ENCODE measurements at places on chromosomes 2 and 18.

DNA sequence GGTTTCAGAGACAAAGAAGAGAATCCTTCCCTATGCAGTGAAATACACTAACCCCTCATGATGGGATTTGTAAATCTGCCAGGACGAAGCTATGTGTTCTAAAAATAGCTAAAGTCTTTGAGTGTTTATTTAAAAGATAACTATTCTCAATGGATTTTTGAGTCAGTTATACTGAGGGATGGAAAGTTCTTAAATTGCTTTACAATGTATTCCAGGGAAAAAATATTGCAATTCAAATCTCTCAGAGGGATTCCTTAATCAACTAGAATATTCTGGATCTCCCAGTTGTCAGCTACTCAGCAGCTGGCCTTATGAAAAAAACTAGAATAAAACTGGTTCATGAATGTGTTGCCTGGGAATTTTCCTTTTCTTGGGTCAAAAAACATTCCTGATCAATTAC is 312.4 kb downstream of the PLCL1 start:
- no peak for DNase-seq

DNA sequence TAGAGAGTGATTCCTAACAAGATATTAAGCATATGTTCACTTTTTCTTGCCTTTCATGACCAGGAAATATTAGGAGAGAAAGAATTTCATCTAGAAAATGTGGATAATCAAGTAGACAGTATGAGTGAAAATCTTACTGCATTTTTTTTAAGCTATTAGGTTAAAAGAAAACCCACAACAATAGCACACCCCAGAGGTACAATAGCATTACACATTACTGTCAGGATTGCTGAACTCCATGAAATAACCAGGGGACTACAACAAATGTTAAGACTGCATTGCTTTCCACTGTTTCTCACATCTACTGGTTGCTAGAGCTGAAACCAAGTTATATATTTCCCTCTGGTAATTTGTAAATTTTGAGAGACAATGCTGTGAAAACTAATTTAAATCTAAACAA is 33.7 kb downstream of the KLF7 start:
- DNase-seq = no peak

GRCh38 chr2:97714950-97715652 is 1.7 kb downstream of the ZAP70 start:
- no peak for DNase-seq

DNA sequence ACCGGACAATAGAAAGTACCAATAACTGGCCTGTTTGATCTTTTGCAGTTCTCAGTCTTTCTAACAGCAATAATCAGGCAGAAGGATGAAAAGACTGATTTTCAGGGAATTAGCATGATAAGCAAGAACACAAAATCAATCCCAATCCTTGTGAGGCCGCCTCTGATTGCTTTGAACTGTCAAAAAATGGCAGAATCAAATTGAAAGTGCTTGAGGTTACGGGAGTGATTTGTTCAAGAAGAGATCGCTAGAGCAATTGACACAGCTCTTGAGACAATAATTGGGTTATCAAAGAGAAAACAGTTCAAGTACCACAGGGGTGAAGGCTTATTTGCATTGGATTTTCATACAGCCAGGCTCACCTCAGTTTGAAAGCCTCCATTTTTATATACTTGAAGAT is 663.4 kb downstream of the ARHGAP15 start:
- DNase-seq = no peak

DNA sequence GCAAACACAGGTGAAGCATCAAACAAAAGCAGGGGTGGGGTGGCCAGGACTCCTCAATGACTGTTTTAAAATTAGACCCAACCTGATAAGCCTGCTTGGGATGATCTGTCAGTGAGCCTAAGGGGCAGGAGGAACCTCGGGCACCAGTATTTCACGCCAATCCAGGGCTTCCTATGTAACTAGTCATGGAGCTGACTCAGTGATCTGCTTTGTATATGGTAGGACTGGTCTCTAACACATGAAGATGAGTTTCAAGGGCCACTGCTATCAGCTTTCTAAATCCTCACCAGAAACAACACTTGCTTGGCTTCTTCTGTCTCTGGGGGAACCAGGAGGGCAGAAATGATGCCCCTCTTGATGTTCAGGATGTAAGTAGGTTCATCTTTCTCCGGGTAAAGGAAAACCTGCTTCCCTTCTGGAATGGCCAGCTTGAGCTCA is 6.2 kb downstream of the APOB start:
- DNase-seq = no peak

DNA sequence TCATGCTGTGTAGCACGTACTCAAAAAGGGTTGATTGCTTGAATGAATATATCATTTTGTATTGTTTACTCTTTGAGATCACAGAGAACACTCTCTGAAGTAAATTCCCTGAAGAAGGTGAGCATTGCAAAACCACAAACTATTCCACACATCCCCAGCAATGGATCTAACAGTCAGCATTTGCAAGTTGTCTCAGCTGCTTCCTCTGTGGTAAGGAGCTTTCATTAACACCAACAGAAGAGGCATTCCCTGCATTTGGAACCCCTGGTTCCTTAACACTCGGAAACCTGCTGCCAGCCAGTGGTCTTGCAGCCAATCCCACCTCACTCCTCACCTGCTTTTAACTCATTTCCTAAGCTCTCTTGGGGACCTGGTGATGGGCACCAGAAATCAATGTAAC is 108.4 kb downstream of the IRS1 start:
- no peak for DNase-seq

GRCh38 chr2:27993402-27993787 is 102.9 kb downstream of the BABAM2 start:
- DNase-seq = no peak

GRCh38 chr2:131031875-131032274 is 61.4 kb downstream of the FAM168B start:
- no peak for DNase-seq

DNA sequence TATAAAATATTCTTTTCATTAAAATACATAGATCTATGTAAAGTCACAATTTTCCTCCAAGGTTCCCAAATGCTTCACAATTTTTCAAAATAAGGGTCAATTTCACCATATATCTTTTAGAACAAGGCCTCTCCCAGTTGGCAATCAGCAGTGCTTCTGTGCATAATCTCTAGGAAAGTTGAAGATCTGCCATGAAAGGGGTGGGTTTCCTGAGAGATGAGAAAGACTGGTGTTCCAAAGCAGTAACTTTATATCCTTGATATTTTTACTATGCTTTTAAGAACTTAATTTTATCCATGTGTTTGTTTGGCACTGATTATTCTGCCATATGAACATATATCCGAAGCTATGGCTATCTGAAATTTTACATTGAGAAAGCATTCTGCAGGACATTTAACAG is 199.4 kb upstream of the CYP26B1 start:
- DNase-seq = no peak

DNA sequence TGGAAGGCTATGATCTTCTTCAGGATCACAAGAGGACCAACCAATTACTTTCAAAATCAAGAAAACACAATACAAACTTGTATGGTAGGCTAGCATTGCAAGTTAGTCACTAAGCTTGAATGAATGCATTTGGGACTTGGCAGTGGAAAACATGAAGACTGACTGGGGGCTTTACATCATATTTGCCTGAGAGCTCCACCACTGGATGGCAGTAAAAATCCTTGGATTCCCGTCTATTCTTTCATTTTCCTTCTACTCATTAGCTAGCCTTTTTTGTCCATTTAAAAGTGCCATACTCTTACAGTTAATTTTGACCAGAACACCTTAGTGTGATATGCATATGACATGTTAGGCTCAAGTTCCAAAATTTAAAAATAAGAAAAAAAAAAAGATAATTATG is 63.5 kb upstream of the RASGRP3 start:
- DNase-seq = no peak

DNA sequence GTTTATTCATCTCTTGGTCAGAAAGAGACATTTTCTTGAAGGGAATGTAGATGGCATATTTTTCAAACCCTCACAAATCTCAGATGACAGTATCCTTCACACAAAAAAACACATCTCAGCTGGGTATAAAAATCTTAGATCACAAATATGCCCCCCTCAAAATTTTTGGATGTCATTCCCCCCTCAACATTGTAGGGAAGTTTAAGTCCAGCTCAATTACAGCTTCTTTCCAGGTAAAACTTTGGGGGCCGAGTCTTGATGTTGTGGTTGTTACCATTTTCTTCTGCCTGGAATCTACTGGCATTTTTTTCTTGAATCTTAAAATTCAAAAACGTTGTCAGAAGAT is 46.1 kb downstream of the HDAC4 start:
- no peak for DNase-seq
